Effector memory CD8-positive, alpha-beta T cell (primary cell): ENCODE measurements at places on chromosomes 2 and 18.

DNA sequence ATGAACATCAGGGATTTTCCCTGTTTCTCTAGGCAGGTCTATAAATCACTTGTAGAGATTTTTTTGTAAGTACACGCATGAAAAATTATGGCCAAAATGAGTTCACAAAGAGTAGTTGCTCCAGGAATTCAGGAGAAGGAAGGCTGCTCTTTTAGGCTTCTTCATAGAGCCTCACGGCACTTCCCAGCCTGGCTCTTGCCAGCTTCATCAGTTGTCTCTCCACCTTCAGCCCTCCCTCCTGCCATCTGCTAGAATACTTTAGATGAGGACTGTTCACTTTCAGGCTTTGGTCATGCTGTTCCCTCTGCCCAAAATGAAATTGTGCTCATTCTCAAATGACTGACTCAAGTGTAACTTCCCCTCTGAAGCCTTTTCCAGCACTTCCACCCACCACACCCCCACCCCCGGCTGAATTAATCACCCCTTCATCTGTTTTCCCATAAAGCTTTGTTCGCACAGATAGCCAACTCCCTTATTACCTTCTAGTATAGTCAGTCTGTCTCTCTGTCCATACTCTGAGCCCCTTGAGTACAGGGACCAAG, 1.8 kb upstream of the ABCA12 start:
- no peak for DNase-seq

- DNase-seq, result no peak
Measured at GRCh38 chr2:179545024-179545423, 280.4 kb upstream of the SESTD1 start.

DNA sequence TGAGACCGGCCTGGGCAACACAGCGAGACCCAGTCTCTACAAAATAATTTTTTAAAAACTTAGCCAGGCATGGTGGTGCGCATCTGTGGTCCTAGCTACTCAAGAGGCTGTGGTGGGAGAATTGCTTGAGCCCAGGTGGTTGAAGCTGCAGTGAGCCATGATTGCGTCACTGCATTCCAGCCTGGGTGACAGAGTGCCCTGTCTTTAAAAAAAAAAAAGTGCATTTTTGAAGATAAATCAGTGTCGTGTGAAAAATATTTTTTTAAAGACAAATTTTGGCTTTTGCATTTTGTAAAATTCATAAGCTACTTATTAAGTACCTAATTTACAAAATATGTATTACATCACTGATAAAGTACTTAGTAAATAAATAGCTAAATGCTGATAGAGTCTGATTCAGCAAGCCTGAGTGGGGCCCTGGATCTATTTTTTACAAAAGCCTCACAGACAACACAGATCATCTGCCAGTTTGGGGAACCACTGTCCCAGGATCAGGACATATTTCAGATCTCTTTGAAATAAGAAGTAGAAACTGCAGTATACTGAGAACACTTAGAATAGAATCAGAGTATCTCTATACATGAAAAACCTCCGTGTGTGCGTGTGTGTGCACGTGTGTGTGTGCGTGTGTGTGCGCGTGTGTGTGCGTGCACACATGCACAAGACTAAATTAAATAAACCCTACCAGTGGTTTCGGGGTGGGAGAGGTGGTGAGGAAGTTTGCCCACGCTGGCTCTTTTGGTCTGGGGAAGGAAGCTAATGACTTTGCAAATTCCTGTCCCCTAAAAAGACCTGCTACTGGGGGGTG, 61.6 kb downstream of the AAK1 start:
- no peak for DNase-seq

- DNase-seq, result no peak
Measured at GRCh38 chr2:194686569-194686968, 970.5 kb upstream of the SLC39A10 start.

- DNase-seq, result no peak
Measured at GRCh38 chr2:109020217-109020637, 31.2 kb upstream of the EDAR start.

- DNase-seq, result no peak
Measured at GRCh38 chr2:148590612-148591011, 53.9 kb upstream of the EPC2 start.

- DNase-seq, result no peak
Measured at GRCh38 chr18:52826994-52827393, 487.0 kb downstream of the DCC start.

GRCh38 chr2:45274250-45274926, 265.1 kb upstream of the SIX2 start:
- no peak for DNase-seq

DNA sequence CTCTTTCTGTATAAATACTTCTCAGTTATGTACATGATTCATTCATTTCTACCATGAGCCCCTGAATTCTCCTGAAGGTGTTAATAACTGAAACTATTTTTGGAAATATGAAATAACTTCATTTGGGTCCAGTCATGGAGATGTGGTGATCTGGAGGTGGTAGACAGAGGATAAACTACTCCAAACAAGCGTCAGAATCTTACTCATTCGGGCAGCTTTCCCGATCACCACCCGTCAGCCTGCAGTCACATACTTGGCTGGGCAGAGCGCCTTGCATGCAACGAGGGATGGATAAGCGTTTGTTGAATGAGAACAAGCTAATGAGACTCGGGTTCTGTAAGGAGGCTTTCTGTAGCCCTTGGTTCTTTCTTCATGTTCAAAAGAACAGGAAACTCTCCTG, 222.7 kb downstream of the CD226 start:
- DNase-seq, result no peak
